ENCODE measurements at places on chromosomes 2 and 18.

DNA sequence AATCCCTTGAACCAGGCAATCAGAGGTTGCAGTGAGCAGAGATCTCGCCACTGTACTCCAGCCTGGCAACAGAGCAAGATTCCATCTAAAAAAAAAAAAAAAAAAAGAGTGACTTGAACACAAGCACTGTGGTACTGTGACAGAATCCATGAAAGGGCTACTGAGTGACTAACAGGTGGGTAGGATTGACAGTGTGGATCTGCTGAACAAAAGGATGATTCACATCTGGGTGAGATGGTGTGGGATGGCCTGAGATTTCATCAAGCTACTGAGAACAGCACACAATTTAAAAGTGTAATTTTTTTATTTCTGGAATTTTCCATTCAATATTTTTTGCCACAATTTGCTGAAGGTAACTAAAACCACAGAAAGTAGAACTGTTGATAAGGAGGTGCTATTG is 13.3 kb upstream of the SP3 start:
- no peak for DNase-seq

DNA sequence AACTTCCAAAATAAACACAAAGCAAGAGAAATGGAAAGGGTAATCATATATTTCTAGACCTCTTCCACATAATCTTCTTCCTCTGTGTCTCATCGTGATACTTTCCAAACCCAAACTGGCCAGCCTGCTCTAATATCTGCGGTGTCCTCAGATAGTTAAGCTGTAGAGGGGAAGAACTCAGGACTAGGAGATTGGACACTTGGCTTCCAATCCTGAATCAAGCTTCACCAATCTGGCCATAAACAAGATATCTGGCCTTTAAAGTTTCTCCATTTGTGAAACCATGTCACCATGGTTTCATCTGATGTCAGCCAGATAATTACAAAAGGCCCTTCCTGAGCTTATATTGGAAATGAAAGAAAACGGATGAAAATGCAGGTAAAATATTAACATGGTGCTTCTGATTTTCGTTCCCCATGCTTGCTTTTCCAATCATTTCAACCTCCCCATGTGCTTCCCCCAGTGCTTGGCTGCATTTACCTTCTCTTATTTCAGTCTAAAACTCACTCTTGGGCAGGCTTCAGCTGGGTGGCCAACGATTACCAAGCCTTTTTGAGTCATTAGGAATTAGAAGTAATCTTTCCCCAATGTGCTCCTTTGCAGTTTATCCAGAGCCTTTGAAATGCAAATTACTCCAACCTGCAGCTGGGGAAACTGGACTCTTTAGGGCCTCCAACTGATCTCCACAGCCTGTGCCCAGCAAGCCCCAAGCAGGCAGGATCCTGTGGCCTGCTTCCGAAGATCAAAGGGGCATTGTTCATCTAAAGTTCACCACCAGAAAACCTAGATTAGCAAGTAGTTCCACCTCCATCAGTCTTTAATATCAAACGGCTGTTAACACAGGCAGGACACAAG is 44.5 kb upstream of the MYCN start:
- DNase-seq = no peak

GRCh38 chr2:106020821-106021661 is 173.1 kb downstream of the UXS1 start:
- peak; percentile 25 for DNase-seq

GRCh38 chr2:28359222-28360057 is 33.2 kb upstream of the FOSL2 start:
- peak; percentile 70 for DNase-seq

DNA sequence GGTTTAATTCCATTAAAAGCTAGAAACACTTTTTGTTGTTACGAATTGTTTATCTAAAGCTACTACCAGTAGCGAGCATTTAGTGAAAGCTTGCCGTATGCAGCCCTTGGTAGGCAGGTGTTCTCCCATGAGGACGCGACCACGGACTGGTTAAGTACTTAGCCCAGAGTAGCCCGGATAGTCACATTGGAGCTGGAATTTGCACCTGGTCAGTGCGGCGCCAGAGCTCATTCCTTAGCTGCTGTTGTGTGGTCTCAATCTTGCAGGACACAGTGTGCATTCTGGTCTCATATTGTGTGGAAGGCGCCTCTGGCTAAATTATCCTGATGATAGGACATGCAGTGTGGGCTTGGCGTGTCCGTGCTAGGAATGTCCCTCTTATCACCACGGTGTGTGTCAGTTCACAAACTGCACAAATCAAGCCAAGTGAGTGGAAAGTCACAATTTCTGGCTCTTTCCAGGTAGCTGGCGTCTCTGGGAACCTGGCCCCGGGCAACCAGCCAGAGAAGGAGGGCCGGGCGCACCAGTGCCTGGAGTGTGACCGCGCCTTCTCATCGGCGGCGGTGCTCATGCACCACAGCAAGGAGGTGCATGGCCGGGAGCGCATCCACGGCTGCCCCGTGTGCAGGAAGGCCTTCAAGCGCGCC is 133.3 kb downstream of the ZNF236 start:
- DNase-seq = no peak

GRCh38 chr2:191866675-191867506 is 20.0 kb upstream of the CAVIN2 start:
- peak; percentile 43 for DNase-seq

- no peak for DNase-seq
Observed at GRCh38 chr2:29519338-29519925, 402.0 kb downstream of the ALK start.

GRCh38 chr2:3667151-3667631 is 9.2 kb downstream of the ALLC start:
- no peak for DNase-seq

DNA sequence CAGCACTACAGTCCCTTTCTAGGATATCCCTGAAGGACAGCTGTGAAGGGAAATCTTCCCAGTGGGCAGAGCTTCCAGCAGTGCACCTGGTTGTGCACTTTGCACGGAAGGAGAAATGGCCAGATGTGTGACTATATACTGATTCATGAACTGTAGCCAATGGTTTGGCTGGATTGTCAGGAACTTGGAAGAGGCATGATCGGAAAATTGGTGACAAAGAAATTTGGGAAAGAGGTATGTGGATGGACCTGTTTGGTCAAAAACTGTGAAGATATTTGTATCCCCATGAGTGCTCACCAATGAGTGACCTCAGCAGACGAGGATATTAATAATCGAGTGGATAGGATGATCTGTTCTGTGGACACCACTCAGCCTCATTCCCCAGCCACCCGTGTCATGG is 582.2 kb downstream of the CPS1 start:
- no peak for DNase-seq

- no peak for DNase-seq
Observed at GRCh38 chr2:209624192-209624938, 147.3 kb upstream of the UNC80 start.

- DNase-seq = no peak
Observed at GRCh38 chr18:8249811-8250210, 359.4 kb upstream of the RAB12 start.

- DNase-seq = no peak
Observed at GRCh38 chr2:6184532-6185292, 492.5 kb downstream of the SOX11 start.

- DNase-seq = no peak
Observed at GRCh38 chr2:9695941-9696340, 65.1 kb upstream of the YWHAQ start.

DNA sequence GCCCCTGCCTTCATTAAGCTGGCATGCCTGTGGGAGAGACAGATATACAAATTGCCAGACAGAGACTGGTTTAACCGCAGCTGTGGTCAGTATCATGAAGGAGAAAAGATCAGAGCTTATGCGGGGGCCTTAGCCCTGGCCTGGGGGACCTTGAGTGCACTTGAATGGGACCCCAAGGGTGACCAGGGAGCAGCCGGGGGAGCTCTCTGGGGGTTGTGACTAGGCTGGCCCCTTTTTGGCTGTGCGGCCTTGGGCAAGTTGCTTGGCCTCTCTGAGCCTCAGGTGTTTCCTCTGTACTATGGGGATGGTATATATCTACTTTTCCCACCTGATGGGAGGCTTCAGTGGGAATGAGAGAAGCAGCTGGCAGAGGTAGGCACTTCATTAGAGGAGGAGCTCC is 35.7 kb downstream of the INHBB start:
- DNase-seq = no peak

GRCh38 chr2:74424139-74424992 is 2.8 kb downstream of the WDR54 start:
- no peak for DNase-seq

- no peak for DNase-seq
Observed at GRCh38 chr18:55100817-55101457, 141.7 kb upstream of the CCDC68 start.

- no peak for DNase-seq
Observed at GRCh38 chr2:105708697-105709096, 36.0 kb upstream of the NCK2 start.

DNA sequence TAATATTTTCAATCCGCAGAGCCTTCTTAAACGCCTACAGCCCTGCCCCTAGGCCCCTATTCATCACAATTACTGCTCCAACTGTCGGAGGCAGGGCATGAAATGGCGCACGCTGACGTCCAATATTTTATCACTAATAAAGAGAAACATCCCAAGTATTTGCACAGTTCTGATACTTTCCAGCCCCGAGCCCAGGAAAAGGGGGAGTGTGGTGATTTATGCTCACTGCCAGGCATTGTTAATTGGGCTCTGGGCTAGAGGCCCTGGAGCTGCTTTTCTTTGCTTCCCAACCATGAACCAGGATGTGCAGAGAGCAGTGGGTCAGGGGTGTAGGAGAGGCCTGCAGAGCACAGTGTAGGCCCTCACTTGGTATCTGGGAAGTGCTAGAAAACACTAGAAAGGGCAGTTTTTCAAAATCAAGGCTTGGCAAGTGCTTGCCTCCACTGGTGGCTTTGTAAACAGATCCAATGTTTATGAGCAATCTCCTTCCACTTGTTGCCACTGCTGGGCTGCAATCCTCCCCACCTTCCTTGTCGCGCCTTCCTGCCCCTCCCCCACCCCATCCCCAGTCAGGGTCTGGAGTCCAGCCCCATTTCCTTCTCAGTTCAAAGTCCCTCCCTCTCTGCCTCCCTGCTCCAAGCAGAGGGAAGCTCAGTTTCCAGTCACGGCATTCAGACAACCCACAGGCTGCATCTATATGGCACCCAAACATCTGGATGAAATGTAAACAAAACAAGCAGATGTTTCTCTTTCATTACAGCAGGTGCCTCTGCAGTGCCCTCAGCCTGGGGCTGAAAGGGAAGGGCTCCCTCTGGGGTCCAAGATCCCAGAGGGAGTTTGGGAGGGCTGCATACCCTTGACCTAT is 83.9 kb upstream of the PKDCC start:
- DNase-seq = peak; percentile 31

DNA sequence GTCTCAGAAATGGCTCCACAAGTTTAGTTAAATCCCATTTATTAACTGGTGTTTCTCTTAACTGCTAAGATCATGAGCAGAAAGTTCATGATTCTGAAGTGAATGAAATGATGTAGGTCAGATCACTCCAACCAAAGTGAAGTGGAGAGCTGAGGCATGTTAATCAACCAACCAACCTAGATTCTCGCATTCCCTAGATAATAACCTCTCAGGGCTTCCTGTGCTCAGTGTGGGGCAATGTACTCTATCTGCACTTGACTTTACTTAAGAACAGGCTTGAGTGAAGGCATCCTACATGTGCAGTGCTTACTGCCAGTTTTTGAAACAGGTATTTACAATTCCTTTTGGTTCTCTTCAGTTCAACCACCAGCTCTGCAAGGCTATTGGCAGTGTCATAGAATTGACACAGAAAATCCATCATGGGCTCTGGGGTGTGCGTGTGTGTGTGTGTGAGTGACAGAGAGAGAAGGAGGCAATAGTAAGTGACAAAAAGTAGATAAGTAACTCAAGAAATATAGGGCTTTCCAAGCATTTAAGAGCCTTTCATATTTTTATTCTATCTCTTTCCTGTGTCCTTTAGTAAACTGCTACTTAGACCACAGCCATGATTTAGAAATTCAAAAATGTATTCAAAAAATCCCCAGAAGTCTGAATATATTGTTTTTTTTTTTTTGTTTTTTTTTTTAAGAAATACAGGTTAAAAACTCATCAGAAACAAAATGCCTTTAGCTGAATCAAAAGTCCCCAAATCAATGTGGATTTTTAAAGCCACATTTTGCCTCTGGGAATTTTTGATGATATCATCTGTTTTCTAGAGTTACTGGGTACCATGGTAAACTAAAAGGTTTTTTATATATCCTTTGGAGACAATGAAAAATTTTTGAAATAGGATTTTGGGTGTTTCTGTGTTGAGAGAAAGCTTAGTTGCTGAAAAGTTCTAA is 28.6 kb downstream of the DOCK10 start:
- no peak for DNase-seq

DNA sequence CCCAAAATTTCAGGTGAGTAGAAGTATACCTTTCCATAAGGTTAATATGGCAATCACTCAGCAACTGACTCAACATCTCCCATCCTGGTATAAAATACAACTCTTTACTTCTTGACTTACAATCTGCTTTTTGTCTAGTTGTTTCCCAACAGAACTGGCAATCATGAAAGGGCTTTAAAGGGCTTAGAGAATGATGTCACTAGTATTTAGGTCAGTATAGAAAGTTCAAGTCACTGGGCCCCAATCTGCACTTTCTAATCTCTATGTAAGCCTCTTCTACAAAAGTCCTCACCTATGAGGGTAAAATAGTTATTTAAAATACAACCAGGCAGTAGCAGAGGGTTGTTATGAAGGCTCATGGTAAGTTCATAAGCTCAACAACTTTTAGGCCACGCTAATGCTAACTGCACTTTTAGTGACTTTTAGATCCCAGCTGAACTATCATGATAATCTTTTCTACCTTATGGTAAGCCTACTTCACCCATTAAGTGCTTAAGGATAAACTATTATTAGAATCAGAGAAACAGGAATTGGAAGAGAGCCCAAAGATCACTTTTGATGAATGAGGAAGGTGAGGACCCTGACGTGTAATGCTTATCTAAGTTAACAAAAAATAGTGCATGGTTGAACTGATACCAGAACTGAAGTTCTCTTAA is 79.6 kb downstream of the GORASP2 start:
- DNase-seq = no peak

- no peak for DNase-seq
Observed at GRCh38 chr2:172101821-172102390, 794 bp downstream of the DLX2 start.

DNA sequence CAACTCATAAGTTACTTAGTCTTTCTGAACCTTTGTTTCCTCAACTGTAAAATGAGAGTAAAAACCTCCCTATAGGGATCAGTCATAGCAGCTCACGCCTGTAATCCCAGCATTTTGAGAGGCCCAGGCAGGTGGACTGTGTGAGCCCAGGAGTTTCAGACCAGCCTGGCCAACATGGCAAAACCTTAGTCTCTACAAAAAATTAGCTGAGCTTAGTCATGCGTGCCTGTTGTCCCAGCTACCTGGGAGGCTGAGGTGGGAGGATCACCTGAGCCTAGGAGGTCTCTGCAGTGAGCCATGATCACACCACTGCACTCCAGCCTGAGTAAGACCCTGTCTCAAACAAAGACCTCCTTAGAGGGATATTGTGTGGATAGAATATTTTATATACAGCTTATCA is 2.3 kb downstream of the GPR155 start:
- DNase-seq = no peak

DNA sequence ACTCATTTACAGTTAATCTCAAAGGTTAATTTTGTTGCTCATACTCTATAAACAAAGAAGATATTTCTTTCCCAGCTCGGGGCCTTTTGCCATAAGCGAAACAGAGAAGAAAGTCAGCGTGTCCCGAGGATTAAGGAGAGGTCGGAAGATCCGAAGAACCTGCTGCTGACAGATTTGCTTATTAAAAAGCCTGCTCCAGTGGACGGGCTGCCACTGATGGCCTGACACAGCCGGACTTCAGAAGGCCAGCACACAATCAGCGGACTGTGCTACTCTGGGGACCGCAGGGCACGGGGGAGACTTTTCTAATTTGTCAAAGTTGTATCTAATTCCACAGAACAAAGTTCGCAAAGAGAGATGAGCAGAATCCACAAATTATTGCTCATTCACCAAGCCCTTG is 315.4 kb downstream of the ETAA1 start:
- DNase-seq = no peak

Measured in pons (tissue), 1 donor.